ENCODE measurements at places on chromosomes 12 and 14.
A peak's percentile ranks its signal among the peaks of the same experiment; 100 is the strongest.

- DNase-seq: no peak
These were observed 320.0 kb downstream of the RAD51B start for GRCh38 chr14:68139431-68140075.

DNA sequence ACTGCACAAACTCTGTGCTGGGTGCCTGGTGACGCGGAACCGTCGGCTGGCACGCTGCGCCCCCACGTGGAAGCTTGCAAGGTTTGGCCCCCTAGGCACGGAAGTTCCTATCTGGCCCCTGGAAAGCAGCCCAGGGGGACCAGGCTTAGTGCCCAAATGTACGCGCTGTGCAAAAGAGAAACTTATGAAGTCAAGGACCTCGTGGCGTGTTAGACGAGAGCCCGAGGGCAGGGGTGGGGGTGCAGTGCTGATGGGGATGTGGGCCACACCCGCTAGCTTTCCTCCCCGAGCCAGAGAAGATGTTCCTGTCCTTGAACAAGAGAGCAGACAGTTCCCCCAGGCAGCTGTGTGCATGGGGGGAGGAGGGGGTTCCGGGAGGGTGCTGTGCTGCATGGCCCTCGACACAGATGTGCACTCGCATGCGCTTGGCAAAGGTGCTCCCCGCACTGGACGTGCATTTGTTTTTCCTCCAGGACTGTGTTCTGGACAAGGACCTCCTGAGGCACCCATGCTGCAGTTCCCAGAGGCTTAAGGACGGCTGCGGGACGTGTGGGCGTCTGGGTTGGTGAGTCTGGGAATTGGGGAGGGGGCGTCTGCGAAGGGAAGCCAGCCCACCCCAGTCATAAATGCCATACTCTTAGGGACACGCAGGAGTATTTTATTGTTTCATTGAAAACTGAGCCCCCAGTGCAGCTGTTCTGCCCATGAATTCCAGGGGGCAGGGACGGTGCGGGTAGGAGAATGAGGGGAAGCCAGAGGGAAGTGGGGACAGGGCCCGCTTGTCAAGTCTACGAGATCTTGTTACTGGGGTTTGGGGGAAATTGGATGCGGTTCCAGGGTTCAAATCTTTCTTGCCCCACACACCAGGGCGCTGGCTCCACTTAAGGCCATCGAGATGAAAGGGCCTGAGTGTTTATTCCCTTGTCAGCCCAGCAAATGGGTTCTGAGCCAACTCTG lies 80.0 kb downstream of the NTF3 start:
- DNase-seq: peak; percentile 40

- no peak for DNase-seq
These were observed 76.1 kb upstream of the HECTD1 start for GRCh38 chr14:31283578-31284252.

DNA sequence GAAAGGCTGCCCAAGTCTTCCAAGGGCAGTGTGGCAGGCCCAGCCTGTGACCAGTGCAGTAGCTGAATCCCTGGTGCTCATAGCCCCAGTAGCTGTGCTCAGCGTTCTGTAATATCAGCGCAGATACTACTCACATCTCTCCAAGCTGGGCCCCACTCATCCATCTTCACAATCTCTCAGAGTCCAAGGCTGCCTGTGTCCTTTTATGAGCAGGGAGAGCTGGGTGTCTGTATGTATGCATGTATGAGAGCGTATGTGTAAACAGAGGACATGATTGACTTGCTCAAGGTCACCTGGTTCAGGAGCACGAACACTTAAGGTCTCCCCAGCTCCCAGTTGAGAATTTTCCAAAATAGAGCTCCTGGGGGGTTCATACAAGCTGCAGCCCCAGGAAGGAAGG lies 5.4 kb downstream of the AQP6 start:
- DNase-seq: no peak

GRCh38 chr12:131672941-131673887 lies 37.7 kb upstream of the SFSWAP start:
- no peak for DNase-seq

DNA sequence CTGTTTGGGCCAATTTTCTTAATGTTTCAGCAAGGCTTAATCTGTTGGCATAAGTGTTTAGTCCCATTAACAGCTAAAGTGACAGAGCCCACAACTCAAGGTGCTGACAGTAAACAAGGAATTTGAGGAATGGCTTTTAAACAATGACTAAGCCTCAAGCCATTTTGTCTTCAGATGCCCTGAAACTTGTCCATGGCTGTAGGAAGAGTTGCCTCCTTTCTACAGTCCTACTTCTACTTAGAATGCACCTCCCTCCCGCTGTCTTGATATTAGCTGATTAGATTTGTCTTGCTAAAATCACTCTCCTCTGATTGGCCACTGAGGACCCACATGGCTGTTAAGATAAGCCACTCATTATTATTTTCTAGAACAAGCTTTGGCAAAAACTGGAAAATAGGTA lies 188.4 kb upstream of the OTX2 start:
- no peak for DNase-seq

GRCh38 chr12:96425321-96425720 lies 25.1 kb upstream of the CDK17 start:
- DNase-seq: peak; percentile 57

DNA sequence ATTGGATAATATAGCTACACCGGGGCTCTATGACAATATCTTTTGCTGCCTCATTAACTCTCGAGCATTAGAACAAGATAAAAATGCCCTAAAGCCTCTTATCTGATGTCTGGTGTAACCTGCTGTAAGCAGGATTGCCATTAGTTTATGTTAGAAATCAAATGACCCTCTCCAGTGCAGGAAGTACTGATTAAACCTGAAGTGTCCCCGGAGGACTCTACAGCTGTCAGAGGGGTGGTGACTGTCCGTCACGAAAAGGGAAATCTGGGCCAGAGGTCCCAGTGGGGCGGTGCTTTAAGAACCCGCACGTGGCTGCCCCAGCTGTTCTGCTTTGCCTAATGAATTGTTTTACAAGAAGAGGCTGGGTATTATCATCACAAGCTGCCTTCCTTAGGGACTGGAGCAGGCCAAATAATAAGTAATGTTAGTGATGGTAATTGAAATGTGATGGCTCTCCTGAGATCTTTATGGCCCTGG lies 55.7 kb downstream of the LIN52 start:
- DNase-seq: no peak

DNA sequence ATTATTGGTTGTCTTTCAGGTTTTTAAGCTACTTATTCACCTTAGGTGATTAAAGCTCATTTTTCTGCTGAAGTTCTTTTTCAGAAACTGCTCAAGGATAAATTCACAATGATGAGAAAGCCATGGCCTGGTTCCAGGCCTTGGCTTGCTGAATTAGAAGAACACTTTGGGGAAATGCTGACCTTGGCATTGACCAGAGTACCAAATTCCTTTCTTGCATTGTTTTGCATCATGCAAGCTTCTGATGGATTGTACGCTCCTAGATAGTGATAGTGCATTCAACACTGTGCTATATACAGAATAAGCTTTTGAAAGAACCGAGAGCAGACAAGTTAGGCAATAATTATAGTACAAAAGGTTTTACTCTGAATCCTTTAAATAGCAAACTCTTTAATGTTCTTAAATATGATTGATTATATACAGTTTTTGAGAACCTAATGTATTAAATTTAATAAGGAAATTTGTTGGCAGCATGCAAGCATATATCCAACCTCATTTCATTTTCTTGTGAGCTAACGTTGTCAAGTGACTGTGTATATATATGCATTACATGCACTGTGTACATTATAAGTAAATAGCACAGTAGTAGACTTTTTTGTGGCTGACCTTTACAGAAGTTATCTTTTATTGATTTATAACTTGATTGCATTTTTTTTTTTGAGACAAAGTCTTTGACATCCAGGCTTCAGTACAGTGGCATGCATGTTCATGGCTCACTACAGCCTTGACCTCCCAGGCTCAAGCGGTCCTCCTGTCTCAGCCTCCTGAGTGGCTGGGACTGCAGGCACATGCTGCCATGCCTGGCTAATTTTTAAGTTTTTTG lies 99.2 kb downstream of the DIP2B start:
- no peak for DNase-seq

DNA sequence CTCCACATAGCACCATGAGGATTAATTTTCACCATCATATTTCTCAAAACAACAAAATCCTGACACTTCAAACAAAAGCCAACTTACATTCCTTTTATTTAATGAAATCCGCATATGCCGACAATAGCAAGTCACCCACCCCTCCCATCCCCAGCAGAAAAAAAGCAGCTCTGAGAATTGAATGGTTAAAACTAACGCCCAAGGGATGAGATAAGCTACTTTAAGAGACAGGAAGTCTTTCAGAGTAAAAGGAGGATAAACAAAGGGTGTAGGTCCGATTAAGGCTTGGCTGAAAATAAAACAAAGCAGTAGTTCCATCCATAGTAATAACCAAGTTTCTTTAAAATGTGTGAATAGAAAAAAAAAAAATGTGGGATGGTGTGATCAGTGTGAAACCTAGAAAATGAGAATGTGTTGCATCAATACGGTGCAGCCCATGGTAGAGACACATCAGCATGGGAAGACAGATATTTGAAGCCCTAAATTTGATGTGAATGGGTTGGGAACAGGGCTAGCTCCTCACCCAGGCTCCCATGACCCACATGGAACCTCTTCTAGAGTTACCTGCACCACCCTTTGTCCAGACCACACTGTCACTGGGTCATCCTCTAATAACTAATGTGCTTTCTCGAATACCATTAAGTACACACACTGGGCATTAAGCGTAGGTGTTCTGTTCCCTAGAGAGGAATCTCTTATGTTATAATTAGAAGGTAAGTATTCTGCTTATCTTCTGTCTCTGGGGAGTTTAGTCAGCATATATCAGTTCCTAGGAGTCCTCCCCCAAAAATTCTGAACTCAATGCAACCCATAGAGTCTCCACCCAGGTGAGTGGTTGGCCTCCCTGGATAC lies 31.7 kb downstream of the RTRAF start:
- no peak for DNase-seq

DNA sequence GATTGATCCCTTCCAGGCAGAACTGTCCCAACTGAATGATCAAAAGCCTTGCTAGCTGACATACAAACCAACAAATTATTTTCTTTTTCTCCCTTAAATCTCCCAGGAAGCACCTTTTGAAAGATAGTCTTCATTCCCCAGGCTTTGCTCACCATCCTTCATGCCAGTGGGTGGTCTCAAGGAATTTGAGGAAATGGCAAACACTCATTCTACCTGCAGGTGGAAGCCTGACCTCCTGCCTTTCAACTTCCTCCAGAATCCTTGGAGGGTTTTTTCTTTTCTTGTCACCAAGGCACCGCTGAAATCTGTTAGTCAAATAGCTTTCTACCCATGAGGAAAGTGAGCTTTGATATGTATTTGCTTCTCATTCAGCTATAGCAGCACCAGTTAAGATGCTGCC lies 128.5 kb downstream of the WIF1 start:
- no peak for DNase-seq

GRCh38 chr14:78974691-78975090 lies 804.5 kb downstream of the NRXN3 start:
- no peak for DNase-seq

GRCh38 chr14:74035556-74035955 lies 16.4 kb downstream of the BBOF1 start:
- peak; percentile 21 for DNase-seq

- DNase-seq: no peak
These were observed 44.5 kb downstream of the HECTD1 start for GRCh38 chr14:31162910-31163649.

GRCh38 chr12:54657105-54657607 lies 9.0 kb upstream of the DCD start:
- no peak for DNase-seq

DNA sequence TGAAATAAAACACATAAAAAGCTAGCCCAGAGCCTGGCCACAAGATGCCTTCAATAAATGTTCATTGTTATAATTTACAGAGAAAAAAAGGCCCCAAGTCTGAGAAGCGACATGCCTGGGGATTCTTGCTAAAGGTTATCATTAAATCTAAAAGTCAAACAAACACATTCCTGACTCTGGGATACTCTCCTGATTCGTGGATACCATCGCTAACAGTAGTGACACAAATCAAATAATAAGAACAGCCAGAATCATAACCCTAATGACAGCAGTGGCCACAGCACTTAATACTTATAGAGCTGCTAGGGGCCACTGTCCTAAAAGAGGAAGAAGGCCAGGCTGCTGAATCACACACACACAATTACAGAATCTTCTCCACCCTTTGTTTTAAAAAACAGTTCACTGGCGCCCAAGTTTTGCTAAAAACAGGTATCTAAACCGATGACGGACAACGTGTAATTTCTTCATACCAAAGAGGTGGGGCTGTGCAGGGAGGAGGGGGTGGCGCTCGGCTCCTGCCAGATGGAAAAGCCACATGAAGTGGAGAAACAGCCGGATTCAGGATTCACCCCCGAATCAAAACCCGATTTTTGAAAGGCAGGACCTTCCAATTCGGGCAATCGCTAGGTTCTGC lies 1.2 kb downstream of the CLIP1 start:
- peak; percentile 33 for DNase-seq

Data from hepatic stellate cell (primary cell).